ENCODE measurements at places on chromosomes 1 and 21.

GRCh38 chr1:156165083-156165482, 11.7 kb downstream of the SEMA4A start:
- DNase-seq, result no peak

DNA sequence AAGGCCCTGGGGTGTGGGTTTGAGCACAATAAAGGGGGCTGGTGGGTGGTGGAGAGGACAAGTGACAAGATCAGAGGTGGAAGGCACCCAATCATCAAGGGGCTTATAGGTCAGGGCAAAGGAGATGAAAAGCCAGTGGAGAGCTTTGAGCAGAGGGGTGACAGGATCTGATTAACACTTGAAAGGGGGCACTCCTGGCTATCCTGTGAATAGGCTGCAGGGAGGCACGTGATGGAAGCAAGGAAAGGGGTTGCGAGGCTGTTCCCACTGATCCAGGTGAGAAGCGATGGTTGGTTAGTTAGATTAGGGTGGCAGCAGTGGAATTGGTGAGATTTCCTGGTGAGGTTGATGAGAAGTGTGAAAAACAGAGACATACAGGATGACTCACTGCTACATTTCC, 80.6 kb downstream of the WLS start:
- DNase-seq, result no peak

- no peak for DNase-seq
Measured at GRCh38 chr1:109654519-109654918, 1.4 kb upstream of the GSTM4 start.

GRCh38 chr1:90074970-90075391, 80.1 kb downstream of the ZNF326 start:
- DNase-seq, result no peak

- DNase-seq, result no peak
Measured at GRCh38 chr1:205346956-205347574, 9.7 kb downstream of the KLHDC8A start.

DNA sequence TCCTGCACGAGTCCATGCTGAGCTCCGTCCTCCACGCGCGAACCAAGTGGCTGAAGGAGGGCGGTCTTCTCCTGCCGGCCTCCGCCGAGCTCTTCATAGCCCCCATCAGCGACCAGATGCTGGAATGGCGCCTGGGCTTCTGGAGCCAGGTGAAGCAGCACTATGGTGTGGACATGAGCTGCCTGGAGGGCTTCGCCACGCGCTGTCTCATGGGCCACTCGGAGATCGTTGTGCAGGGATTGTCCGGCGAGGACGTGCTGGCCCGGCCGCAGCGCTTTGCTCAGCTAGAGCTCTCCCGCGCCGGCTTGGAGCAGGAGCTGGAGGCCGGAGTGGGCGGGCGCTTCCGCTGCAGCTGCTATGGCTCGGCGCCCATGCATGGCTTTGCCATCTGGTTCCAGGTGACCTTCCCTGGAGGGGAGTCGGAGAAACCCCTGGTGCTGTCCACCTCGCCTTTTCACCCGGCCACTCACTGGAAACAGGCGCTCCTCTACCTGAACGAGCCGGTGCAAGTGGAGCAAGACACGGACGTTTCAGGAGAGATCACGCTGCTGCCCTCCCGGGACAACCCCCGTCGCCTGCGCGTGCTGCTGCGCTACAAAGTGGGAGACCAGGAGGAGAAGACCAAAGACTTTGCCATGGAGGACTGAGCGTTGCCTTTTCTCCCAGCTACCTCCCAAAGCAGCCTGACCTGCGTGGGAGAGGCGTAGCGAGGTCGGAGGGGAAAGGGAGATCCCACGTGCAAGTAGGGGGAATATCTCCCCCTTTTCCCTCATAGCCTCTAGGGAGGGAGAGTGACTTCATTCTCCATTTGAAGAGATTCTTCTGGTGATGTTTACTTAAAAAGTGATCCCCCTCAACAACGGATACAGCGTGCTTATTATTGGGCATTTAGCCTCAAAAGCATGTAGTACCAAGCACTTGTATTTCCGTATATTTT, 991 bp downstream of the PRMT6 start:
- DNase-seq, result no peak

GRCh38 chr1:156540955-156541354, 31.4 kb downstream of the IQGAP3 start:
- DNase-seq, result no peak

- peak; percentile 51 for DNase-seq
Measured at GRCh38 chr1:10867138-10867721, 70.8 kb upstream of the CASZ1 start.

- no peak for DNase-seq
Measured at GRCh38 chr21:26064506-26064905, 106.1 kb downstream of the APP start.

GRCh38 chr1:91884459-91885212, 1.3 kb downstream of the TGFBR3 start:
- DNase-seq, result peak; percentile 29

- DNase-seq, result no peak
Measured at GRCh38 chr21:18826562-18826961, 423.0 kb upstream of the TMPRSS15 start.

DNA sequence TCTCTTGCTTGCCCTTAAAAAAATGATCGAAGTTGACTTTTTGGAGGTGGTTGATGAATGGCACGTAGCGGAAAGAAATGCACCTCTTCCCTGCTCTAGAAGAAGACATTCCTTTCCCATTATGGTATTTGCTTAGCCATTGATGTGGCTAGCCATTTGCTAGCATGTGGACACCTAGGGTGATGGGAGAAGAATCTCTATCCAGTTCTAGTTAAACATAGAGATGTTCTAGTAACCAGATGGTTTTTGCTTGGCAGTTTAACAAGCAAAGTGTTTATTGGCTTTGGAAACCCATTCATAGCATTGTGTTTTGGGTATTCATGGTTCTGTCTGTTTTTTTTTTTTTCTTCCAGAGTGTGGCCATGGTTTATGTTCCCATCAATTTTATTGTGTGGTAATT, 78.9 kb downstream of the KCNJ6 start:
- no peak for DNase-seq

DNA sequence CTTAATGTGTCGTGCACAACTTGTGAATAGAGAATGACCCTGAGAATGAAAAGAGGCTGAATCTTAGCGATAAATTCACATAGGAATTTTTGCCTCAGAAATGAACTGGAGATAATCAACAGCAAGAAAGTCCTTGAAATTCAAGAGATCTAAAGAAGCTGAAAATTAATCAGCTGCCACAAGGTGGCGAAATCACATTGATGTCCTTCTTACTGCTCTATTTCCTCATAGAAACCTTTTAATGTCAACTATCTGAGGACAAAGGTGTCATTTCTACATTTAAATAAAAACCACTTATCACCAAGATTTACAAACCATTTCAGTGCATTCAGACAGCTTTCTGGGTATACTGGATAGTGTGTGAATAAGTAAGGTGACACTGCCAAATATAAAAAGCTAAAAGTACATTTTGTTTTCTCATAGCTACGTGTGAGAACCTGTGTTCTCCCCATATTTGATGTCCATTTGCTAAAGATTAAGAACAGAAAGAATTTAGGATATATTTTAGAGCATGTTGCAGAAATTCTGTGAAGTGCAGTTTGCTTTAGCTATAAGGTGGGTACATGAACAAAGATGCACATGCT, 485.3 kb upstream of the PTBP2 start:
- no peak for DNase-seq

Data from CD4-positive, CD25-positive, alpha-beta regulatory T cell (primary cell).